Amniotic stem cell (primary cell): ENCODE measurements at places on chromosomes 3 and 15.

DNA sequence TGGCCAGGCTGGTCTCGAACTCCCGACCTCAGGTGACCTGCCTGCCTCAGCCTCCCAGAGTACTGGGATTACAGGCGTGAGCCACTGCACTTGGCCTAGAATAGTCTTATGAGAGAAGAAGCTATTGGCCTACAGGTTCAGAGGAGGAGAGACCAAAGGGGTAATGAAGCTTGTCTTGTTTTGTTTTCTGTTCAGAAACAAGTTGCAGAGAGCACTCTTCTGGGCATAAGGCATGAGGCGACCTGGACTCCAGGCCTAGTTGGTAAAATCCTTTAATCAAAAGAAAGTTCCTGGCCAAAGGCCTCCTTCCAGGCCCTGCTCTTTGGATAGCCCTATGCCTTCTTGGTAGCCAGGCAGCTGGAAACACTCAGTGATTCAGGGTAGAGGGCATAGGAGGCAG, 87.3 kb upstream of the SKOR1 start:
- no peak for DNase-seq

GRCh38 chr3:128845778-128846485, 33.5 kb upstream of the ACAD9 start:
- DNase-seq, result peak; percentile 35

GRCh38 chr3:32147509-32147908, 41.1 kb downstream of the GPD1L start:
- no peak for DNase-seq

- no peak for DNase-seq
Observed at GRCh38 chr15:72285402-72285801, 13.0 kb upstream of the PARP6 start.

GRCh38 chr3:140442621-140443020, 235.2 kb upstream of the TRIM42 start:
- DNase-seq, result no peak

GRCh38 chr3:175233957-175234940, 375.1 kb downstream of the NAALADL2 start:
- no peak for DNase-seq

DNA sequence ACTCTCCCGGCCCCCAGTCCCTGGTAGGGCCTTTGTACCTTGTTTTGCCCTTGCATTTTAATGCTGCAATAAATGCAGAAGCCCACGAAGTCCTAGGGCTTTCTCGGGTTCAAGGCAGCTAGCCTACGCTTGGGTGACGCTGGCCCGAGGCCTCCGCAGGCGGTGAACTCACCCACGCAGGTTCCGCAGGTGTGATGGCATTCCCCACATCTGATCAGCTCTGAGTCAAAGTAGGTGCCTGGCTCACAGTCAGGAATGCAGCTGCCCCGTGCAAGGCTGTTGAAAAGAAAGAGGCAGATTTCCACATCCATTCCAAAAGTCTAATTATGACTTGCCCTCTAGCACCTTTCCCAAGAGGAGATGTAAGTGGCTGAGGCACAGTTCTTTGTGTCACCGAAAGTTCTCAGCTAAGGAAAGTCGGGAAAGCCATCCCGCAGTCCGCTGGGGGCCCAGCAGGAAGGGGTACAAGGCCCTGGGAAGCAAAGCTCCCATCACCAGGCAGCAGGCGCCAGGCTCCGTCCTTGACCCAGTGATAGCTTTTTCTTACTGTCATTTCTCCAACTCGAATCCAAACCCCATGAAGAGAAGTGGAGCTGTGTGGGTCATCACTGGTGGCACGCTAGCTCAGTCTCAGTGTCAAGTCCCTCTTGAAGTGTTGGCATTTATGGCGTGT, 23.2 kb upstream of the SNRPA1 start:
- no peak for DNase-seq

GRCh38 chr3:112365636-112366035, 32.7 kb downstream of the CD200 start:
- DNase-seq, result no peak

DNA sequence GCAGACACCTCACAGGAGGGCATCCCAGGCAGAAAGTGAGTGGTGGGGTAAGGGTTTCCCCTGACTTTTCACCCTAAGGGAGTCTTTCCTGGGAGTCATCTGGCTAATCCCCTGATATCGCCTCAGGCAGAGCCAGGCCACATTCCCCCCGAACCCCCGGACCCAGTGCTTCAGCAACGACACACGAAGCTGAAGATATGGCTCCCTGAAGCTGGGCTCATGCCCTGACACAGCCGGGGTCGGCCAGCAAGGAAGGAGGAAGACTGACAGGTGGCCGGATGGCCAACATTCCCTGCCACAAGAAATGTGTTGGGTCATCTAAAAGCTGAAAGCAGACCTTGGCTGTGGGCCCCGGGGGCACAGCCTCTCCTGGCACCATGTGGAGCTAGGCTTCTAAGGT, 14.4 kb downstream of the CHST13 start:
- DNase-seq, result no peak

- no peak for DNase-seq
Observed at GRCh38 chr3:160001850-160002623, 13.4 kb downstream of the IL12A start.

GRCh38 chr3:167691366-167691765, 37.6 kb upstream of the WDR49 start:
- DNase-seq, result no peak

DNA sequence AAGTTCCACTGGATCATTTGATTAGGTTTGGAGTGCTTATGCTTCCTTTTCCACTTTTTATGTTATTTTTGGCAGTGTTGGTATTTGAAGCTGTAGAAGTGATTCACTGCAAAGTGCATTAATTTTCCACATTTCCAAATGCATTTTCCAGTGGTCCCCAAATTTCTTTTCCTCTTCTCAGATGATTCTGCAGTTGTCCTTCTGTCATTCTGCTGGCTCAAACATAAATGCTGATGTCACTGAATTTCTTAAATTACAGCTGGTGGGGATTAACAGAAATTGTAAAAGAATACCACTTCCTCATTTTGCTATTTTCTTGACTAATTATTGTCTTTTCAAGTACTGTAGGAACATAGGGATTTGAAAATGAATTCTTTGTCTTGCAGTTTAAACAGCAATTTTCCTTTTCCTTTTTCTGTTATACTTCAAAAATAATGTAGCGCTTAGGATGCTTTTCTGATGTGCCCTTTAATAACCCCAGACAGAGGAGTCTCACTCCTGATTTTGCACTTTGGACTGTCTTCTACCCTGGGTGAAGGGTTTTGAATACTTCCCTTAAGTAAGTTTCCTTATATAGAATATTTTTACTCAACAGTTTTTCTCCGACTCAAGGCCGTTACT, 25.0 kb downstream of the MITF start:
- no peak for DNase-seq

DNA sequence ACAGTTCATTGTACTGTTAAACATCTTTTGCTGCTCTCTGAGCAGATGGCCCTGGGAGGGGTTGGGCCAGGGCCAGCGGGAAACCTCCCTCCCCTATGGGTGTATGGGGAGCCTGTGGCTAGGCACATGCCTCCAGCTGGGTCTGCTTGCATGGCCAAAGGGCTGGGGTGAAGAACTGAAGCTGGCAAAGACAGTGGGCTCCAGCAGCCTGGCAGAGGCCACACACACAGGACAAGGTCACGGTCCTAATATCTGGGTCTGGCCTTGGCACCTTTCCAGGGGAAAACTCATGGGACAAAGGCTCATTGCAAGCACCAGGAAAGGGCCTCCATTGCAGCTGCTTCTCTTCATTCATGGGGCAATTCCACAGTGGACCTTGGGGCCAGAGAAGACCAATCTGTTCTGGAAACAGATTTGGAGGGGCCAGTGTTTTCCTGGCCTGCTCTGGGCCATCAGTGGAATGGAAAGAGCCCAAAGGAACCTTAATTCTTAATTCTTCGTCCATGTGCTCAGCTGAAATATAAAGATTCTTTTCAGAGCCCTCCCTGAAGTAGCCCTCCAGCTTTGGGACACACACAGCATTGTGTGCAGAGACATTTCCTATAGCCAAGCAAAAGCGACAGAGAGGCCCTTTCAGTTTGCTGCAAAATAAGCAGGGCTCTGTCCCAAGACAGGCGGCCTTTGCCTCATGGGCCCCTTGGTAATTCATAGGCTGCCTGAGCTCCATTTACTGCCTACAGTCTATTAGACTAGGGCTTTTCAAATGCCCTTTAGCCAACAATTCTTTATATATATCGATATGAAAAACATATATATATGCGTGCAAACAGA, 11.3 kb upstream of the LIMD1 start:
- no peak for DNase-seq

GRCh38 chr3:182668974-182669373, 124.3 kb upstream of the ATP11B start:
- DNase-seq, result no peak

- no peak for DNase-seq
Observed at GRCh38 chr3:19436746-19437145, 288.4 kb downstream of the KCNH8 start.

GRCh38 chr15:83850501-83851245, 196.8 kb downstream of the ADAMTSL3 start:
- no peak for DNase-seq

DNA sequence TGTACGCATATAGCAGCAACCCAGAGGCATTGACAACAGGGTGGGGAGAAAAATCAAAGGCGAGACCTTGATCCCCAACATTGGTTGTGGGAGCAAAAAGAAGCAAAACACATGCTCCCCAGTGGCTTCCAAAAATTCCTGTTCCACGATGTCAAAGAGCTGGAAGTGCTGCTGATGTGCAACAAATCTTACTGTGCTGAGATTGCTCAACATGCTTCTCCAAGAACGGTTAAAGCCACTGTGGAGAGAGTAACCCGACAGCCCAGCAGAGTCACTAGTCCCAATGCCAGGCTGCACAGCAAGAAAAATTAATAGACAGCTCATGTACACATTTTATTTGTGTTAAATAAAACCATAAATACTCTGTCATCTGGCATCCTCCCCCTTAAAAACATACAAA, 179.9 kb upstream of the PFN2 start:
- DNase-seq, result no peak

- DNase-seq, result no peak
Observed at GRCh38 chr15:80194914-80195313, 42.1 kb downstream of the FAH start.

- DNase-seq, result no peak
Observed at GRCh38 chr15:69472046-69472445, 19.4 kb downstream of the RPLP1 start.

GRCh38 chr15:83767741-83768140, 113.8 kb downstream of the ADAMTSL3 start:
- DNase-seq, result no peak

GRCh38 chr15:92681141-92681631, 25.6 kb upstream of the FAM174B start:
- peak; percentile 10 for DNase-seq

DNA sequence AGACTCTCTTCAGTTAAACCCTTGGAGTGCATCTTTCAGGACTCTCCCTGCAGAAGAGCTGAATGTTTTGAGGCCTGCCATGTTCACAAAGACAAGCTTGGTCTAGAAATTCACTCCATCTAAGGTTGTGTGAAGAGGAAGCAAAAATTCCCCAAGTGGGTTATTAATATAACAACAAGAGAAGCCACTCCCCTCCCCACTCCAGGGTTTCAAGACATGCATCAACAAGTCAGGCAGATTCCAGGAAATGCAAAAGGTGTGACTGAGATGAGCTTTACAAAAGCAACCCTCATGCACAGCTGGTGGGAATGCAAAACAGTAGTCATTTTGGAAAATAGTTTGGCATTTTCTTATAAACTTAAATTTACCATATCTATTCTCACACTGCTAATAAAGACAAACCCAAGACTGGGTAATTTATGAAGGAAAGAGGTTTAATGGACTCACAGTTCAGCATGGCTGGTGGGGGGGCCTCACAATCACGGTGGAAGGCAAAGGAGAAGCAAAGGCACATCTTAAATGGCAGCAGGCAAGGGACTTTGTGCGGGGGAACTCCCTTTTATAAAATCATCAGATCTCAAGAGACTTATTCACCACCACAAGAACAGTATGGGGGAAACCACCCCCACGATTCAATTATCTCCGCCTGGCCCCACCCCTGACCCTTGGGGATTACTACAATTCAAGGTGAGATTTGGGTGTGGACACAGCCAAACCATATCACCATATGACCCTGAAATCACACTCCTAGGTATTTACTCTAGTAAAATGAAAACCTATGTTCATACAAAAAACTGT, 31.3 kb downstream of the TARS3 start:
- DNase-seq, result no peak

DNA sequence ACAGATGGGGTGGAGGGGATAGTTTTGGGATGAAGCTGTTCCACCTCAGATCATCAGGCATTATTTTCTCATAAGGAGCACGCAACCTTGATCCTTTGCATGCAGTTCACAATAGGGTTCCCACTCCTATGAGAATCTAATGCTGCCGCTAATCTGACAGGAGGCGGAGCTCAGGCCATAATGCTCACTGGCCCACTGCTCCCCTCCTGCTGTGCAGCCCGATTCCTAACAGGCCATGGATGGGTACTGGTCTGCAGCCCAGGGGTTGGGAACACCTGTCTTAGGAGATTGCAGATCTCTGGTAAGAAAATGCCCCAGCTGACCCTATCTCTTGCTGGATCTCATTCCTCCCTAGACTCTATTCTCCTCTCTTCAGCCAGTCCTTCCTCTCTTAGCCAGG, 6.8 kb downstream of the CSTA start:
- DNase-seq, result no peak

DNA sequence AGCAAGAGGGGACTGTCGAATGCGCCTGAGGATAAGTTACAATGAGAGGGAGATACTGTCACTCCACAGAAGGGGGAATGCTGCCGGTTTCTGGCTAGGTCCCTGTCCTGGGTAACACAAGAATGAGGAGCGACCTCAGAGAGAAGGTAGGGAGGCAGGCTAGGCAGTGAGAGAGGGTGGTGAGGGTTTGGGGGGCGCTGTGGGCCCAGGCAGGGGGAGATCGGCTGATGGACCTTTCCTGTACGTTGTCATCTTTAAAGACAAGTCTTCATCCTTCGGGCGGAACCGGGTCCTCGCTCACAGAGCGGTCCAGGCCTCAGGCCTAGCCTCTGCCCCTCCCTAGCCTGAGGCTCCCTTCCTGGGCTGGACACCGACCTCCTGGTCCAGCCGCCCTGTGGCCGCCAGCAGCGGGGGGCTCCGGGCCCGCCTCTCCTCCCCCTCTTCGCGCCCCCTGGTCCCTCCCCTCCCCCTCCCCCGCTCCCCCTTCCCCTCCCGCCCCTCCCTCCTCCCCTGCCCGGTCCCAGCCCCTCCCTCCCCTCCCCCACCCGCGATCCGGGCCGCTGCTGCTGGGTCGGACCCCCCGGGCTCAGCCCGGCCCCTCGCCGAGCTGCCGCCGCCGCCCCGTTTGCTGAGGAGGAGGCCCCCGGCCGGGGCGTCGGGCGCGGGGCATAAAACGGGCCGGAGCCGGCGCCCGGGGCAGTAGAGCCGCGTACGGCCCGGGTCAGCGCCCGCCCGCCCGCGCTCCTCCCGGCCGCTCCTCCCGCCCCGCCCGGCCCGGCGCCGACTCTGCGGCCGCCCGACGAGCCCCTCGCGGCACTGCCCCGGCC, at the start of gene CHRD:
TSS of gene CHRD (plus strand) at position 697 of the 827 bp plus-strand sequence. CDS start 265 bp downstream, outside the sequence.
- no peak for DNase-seq

DNA sequence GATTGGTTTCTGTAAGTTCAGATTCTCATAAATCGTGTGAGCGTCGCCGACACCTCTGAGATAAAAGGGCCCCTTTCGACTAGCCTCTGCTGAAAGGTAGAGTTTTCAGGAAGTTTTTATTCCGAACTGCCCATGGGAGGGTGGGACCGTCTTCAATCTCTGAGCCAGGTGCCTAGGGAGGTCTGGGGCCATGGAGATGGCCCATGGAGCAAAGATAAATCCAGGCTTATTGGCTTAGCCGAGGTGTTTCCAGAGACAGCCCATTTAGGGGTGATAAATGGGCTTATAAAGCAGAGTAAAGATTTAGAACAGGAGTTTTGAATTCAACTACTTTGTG, 442 bp downstream of the QTRT2 start:
- DNase-seq, result no peak

GRCh38 chr3:183266454-183266853, 13.4 kb downstream of the B3GNT5 start:
- DNase-seq, result no peak

GRCh38 chr3:58899953-58900298, 149.9 kb downstream of the CFAP20DC start:
- DNase-seq, result no peak
